ENCODE measurements at places on chromosomes 3 and 15.

GRCh38 chr3:158781191-158781590 lies 20.7 kb upstream of the MFSD1 start:
- no peaks in the 10 kb centered on the region for H3K36me3 ChIP-seq
- no peak for DNase-seq
- H3K4me3 ChIP-seq, result no peak overlapping the region
- H3K27me3 ChIP-seq, result no peaks in the 10 kb centered on the region
- H3K27ac ChIP-seq, result no peak overlapping the region

DNA sequence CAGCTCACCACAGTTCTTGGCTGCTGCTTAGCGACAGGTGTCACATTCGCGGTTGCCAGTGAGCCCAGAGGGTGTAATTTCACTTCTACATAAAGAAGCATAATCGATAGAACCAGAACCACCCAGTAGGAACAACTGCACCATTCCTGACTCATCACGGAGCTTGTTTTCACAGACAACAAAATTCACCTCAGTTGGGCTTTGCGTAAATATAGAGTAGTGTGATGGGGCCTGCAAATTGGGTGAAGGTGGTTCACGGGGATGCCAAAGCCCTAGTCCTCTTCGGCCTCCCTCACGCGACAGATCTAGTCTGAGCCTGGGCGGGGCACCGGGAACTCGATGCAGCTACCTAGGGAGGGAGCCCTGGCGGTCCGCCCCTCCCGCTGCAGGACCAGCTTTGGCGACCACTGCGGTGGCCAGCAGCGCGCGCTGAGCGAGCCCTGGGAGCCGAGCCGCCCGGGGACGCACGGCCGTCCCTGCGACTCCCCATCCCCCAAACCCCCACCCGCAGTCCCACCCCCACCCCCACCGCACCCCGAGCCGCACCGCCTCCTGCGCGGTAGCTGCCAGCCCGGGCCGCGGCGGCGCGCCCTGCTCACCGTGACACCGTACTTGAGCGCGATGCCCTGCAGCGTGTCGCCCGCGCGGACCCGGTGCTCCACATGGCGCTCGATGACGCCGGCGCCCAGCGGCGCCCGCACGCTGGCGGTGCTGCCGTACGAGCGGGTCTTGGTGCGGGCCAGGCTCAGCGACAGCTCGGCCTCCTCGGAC lies 519 bp downstream of the LYSMD2 start:
- peak overlapping the region; percentile 85 for H3K4me3 ChIP-seq
- H3K36me3 ChIP-seq, result peaks cover 14% of the 10 kb centered on the region
- peak overlapping the region; percentile 70 for H3K27ac ChIP-seq
- peaks cover 3% of the 10 kb centered on the region for H3K27me3 ChIP-seq
- H3K4me1 ChIP-seq, result peaks cover 55% of the 10 kb centered on the region

DNA sequence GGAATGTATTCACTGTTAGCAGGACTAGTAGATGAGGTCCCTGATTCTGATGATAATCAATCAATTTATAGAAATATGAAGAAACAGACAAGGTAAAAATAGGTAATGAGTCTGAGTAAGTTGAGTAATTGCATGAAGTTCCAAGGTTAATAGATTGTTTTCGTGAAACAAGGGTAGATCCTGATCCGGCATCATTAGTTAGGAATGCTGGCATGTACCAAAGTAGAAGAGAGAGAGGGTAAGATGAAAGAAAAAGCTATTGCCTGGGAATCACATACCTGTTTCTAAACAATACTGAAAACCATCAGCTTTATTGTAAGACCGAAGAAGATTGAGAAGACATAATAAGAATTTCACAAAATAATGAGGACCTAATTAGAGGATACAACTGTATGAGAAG lies 118.1 kb upstream of the ARPP21 start:
- H3K27me3 ChIP-seq, result no peaks in the 10 kb centered on the region
- H3K27ac ChIP-seq, result no peak overlapping the region
- H3K36me3 ChIP-seq, result no peaks in the 10 kb centered on the region
- no peak overlapping the region for H3K4me3 ChIP-seq
- H3K4me1 ChIP-seq, result no peaks in the 10 kb centered on the region

GRCh38 chr15:100060276-100060926 lies 281.4 kb downstream of the ADAMTS17 start:
- no peak for DNase-seq
- no peaks in the 10 kb centered on the region for H3K27me3 ChIP-seq
- no peaks in the 10 kb centered on the region for H3K36me3 ChIP-seq
- no peaks in the 10 kb centered on the region for H3K4me1 ChIP-seq
- H3K4me3 ChIP-seq, result no peak overlapping the region
- no peak overlapping the region for H3K27ac ChIP-seq

- H3K36me3 ChIP-seq, result peaks cover 61% of the 10 kb centered on the region
- DNase-seq, result no peak
- H3K27me3 ChIP-seq, result no peaks in the 10 kb centered on the region
- H3K27ac ChIP-seq, result peak overlapping the region; percentile 29
These were observed 59.6 kb downstream of the DLG1 start for GRCh38 chr3:197238842-197239241.

DNA sequence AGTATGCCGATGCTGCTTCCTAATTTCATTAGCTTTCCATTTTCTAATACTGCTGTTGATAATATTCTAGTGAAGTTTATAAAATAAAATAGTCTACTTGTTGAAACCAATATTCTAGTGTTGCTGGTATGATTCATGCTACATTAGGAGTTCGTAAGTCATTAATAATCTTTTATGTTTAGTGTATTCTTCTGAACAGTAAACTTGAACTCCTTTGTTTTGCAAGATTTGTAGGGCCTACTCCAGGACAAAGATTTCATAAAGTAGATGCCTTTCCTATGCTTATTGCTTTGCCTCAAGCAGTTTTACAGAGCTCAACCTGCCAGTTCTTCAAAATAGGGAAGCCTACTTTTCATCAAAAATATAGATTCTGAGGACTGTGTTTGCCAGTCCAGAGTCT lies 111.5 kb downstream of the RSRC1 start:
- H3K36me3 ChIP-seq, result no peaks in the 10 kb centered on the region

- H3K27me3 ChIP-seq, result no peaks in the 10 kb centered on the region
- no peak for DNase-seq
- no peaks in the 10 kb centered on the region for H3K4me1 ChIP-seq
- no peaks in the 10 kb centered on the region for H3K36me3 ChIP-seq
These were observed 54.7 kb downstream of the TRPC1 start for GRCh38 chr3:142778541-142778940.
